ENCODE measurements at places on chromosomes 7 and 10.

- H3K27me3 ChIP-seq, result peaks cover 16% of the 10 kb centered on the region
- peak overlapping the region; percentile 31 for H3K27ac ChIP-seq
- H3K36me3 ChIP-seq, result no peaks in the 10 kb centered on the region
- peak; percentile 94 for DNase-seq
- peaks cover 27% of the 10 kb centered on the region for H3K4me1 ChIP-seq
Observed at GRCh38 chr10:44195112-44196007, 189.5 kb downstream of the CXCL12 start.

- H3K27me3 ChIP-seq, result no peaks in the 10 kb centered on the region
- no peak overlapping the region for H3K27ac ChIP-seq
- no peak overlapping the region for H3K4me3 ChIP-seq
- H3K36me3 ChIP-seq, result peaks cover 14% of the 10 kb centered on the region
Observed at GRCh38 chr7:75971961-75972763, 22.2 kb downstream of the TMEM120A start.

- no peaks in the 10 kb centered on the region for H3K36me3 ChIP-seq
- H3K4me1 ChIP-seq, result no peaks in the 10 kb centered on the region
- no peak overlapping the region for H3K4me3 ChIP-seq
- DNase-seq, result no peak
- no peak overlapping the region for H3K27ac ChIP-seq
Observed at GRCh38 chr10:128623776-128624175, 497.6 kb upstream of the MKI67 start.

GRCh38 chr7:40133561-40134427 is 628 bp downstream of the MPLKIP start:
- H3K27ac ChIP-seq, result peak overlapping the region; percentile 75
- H3K4me1 ChIP-seq, result no peaks in the 10 kb centered on the region
- no peaks in the 10 kb centered on the region for H3K27me3 ChIP-seq
- peak; percentile 4 for DNase-seq

GRCh38 chr10:63711867-63712716 is 190.9 kb downstream of the REEP3 start:
- H3K36me3 ChIP-seq, result no peaks in the 10 kb centered on the region
- peaks cover 17% of the 10 kb centered on the region for H3K4me1 ChIP-seq
- H3K27ac ChIP-seq, result no peak overlapping the region
- H3K27me3 ChIP-seq, result no peaks in the 10 kb centered on the region
- peak; percentile 97 for DNase-seq
- no peak overlapping the region for H3K4me3 ChIP-seq

DNA sequence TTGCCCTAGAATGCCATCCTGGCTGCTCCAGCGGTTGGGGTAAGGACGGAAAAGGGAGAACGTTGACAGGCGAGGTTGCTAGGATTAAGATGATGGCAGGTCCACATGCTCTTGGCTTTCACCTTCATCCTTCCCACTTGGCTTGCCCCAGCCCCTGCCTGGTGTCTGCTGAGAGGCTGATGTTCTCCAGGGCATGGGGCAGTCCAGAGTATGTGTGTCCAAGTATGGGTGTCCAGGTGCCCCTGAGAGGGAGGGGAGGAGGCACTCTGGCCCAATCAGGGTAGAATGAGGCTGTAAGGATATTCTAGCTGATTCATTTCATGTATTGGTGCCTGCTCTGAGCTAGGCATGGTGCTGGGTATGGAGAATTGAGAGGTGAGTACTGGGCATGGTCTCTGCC is 12.6 kb downstream of the NEURL1 start:
- no peak overlapping the region for H3K27ac ChIP-seq
- H3K4me3 ChIP-seq, result no peak overlapping the region
- H3K4me1 ChIP-seq, result 0 out of 2 replicates have a peak, but pooled peaks cover 2% of the 10 kb centered on the region
- H3K27me3 ChIP-seq, result peaks cover 73% of the 10 kb centered on the region
- DNase-seq, result no peak

- H3K36me3 ChIP-seq, result no peaks in the 10 kb centered on the region
- no peak overlapping the region for H3K4me3 ChIP-seq
- DNase-seq, result peak; percentile 99
- peak overlapping the region; percentile 79 for H3K27ac ChIP-seq
- H3K27me3 ChIP-seq, result no peaks in the 10 kb centered on the region
- peaks cover 18% of the 10 kb centered on the region for H3K4me1 ChIP-seq
Observed at GRCh38 chr7:102991540-102992214, 78.9 kb downstream of the LRRC17 start.

DNA sequence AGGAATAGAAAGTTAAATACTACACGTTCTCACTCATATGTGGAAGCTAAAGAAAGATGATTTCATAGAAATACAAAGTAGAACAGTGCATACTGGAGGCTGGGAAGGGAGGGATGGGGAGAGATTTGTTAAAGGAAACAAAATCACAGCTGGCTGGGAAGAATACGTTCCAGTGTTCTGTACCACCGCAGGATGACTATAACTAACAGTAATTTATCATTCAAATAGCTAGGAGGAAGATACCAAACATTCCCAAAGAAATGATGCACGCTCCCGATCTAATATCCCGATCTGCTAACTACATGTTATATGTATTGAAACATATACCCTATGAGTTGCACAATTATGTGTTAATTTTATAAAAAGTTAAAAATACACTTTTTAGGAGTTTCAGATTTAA is 162.3 kb downstream of the ZMYND11 start:
- H3K27ac ChIP-seq, result peak overlapping the region; percentile 70
- DNase-seq, result peak; percentile 70
- H3K4me1 ChIP-seq, result peaks cover 11% of the 10 kb centered on the region
- no peaks in the 10 kb centered on the region for H3K27me3 ChIP-seq
- peaks cover 15% of the 10 kb centered on the region for H3K36me3 ChIP-seq

DNA sequence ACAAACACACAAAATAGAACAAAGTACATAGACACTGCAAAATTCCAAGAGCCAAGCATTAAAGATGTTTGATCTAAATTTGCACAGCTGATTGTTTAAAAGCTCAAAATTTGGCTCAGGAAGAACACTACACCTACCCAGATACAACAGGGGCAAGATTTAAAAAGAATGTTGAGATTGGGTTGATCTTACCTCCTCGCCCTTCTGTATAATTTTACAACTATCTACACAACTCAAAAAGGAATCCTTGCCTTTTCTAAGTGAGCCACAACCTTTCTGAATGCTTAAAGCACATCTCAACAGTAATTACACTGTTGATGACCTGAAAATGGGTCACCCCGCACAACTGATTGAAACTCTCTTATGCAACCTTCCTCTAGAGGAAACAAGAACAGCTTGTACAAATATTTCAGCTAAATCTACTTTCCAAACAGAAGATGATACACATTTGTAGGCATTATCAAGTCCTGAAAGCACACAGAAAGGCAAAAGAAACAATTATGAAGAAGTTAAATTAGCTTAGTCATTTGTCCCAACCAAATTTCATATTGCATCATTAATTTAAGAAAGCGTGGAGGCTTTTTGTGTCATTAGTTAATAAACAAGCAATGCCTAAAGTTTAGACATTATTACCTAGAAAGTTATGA is 75.5 kb downstream of the UBE2H start:
- peaks cover 12% of the 10 kb centered on the region for H3K4me1 ChIP-seq
- no peak for DNase-seq
- no peak overlapping the region for H3K27ac ChIP-seq
- H3K27me3 ChIP-seq, result no peaks in the 10 kb centered on the region
- peaks cover 13% of the 10 kb centered on the region for H3K36me3 ChIP-seq
- no peak overlapping the region for H3K4me3 ChIP-seq

GRCh38 chr10:132276179-132276675 is 31.5 kb downstream of the STK32C start:
- peaks cover 5% of the 10 kb centered on the region for H3K4me1 ChIP-seq
- H3K27me3 ChIP-seq, result peaks cover 8% of the 10 kb centered on the region
- no peak overlapping the region for H3K27ac ChIP-seq

- H3K36me3 ChIP-seq, result no peaks in the 10 kb centered on the region
- H3K4me3 ChIP-seq, result no peak overlapping the region
- no peaks in the 10 kb centered on the region for H3K27me3 ChIP-seq
- no peak overlapping the region for H3K27ac ChIP-seq
- no peak for DNase-seq
Observed at GRCh38 chr7:93646538-93646937, 72.0 kb upstream of the CALCR start.

- H3K36me3 ChIP-seq, result peaks cover 31% of the 10 kb centered on the region
- DNase-seq, result peak; percentile 15
- no peak overlapping the region for H3K27ac ChIP-seq
- no peaks in the 10 kb centered on the region for H3K27me3 ChIP-seq
- no peaks in the 10 kb centered on the region for H3K4me1 ChIP-seq
Observed at GRCh38 chr10:31515819-31516402, 196.9 kb downstream of the ZEB1 start.

DNA sequence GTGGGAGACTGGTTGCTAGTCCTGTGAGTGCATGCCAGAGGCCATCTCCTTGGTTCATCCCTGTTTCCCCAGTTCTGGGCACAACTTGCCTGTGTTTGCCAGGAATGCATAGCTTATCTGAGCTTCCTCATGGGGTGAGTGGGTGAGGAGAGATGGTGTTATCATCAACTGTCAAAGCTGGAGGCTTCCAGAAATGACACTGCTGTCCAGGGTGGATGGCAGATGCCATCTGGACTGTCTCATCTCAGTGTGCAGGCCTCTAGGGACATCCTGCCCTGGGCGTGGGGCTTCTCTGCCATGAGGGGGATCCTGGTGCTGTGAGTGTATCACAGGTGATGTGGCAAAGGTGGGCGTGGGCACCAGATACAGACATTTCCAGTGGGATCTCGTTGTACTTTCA is 328.6 kb downstream of the DPP6 start:
- H3K36me3 ChIP-seq, result no peaks in the 10 kb centered on the region
- DNase-seq, result no peak
- no peaks in the 10 kb centered on the region for H3K27me3 ChIP-seq
- no peak overlapping the region for H3K27ac ChIP-seq
- H3K4me3 ChIP-seq, result no peak overlapping the region
- H3K4me1 ChIP-seq, result no peaks in the 10 kb centered on the region

GRCh38 chr7:135812148-135812547 is 63.5 kb upstream of the FAM180A start:
- no peak overlapping the region for H3K27ac ChIP-seq
- H3K27me3 ChIP-seq, result no peaks in the 10 kb centered on the region
- no peak overlapping the region for H3K4me3 ChIP-seq
- peaks cover 6% of the 10 kb centered on the region for H3K4me1 ChIP-seq

- no peak overlapping the region for H3K27ac ChIP-seq
- H3K27me3 ChIP-seq, result no peaks in the 10 kb centered on the region
- H3K4me1 ChIP-seq, result no peaks in the 10 kb centered on the region
- no peaks in the 10 kb centered on the region for H3K36me3 ChIP-seq
Observed at GRCh38 chr10:85851325-85851724, 515.3 kb downstream of the GRID1 start.

DNA sequence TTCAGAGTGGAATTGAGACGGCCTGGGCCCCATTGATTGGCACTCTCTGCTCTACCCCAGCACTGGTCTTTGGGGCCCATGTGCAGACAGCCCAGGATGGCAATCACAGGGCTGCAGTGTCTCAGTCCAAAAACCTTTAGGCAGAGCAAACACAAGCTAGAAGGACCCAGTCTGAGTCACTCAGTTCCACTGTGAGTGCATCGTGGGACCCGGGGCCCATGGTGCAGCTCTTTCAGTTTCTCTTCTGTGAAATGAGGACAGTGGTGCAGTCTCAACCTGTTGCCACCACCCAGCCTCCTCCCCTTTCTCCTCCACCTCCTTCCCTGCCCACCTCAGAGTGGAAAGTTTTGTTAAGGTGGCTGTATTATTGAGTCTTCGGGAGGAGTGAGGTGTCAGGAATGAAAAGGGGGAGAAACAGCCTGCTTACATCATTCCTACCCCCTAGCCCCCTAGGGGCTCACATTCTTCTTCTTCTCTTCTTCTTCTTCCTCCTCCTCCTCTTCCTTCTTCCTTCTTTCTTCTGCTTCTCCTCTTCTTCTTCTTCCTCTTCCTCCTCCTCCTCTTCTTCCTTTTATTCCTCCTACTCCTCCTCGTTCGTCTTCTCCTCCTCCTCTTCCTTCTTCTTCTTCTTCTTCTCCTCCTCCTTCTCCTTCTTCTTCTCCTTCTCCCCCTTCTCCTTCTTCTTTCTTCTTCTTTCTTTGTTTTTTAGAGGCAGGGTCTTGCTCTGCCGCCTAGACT is 19.5 kb upstream of the CARD11 start:
- H3K27me3 ChIP-seq, result peaks cover 2% of the 10 kb centered on the region
- no peak overlapping the region for H3K4me3 ChIP-seq
- DNase-seq, result no peak
- H3K4me1 ChIP-seq, result no peaks in the 10 kb centered on the region

DNA sequence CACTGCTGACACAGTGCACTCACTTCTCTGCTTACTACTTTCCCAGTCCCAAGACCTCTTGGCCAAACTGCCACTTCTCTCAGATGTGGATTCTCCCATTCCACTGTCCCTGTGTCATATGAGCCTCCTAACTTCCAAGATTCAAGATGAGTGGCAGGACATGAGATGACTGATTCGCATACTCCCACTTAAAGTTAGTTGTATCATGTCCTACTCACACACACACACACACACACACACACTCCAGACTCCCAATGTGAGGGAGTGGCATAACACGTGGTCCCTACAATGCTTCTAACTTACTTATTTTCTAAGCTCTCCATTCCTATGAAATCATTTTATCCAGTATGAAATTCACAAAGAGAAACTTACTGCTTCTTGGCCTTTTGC is 67.0 kb upstream of the CAV2 start:
- no peak overlapping the region for H3K27ac ChIP-seq
- H3K27me3 ChIP-seq, result no peaks in the 10 kb centered on the region
- no peaks in the 10 kb centered on the region for H3K36me3 ChIP-seq
- H3K4me3 ChIP-seq, result no peak overlapping the region
- DNase-seq, result no peak
- peaks cover 13% of the 10 kb centered on the region for H3K4me1 ChIP-seq

Data from IMR-90 (cell line).